ENCODE measurements at places on chromosomes 2 and 18.

- DNase-seq = no peak
These were observed 40.6 kb upstream of the ACYP2 start for GRCh38 chr2:54074606-54075341.

DNA sequence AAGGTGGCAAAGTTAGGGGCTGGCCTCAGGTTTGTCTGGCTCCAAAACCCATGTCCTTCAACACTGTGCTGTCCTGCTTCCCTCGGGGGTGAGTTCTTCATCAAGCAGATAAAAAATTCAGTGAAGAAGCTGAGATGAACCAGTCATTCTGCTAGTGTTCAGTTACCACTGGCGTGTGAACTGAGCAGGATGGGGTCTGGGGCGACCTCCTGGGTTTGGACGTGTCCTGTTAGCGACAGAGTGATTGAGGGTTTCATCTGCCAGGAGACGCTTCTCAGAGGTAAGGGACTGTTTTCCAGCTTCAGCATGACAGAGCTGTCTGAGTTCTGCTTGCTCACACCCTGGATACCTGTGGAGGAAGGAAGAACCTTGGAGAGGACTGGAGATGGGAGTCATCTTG, 14.6 kb downstream of the CEP68 start:
- DNase-seq = no peak

DNA sequence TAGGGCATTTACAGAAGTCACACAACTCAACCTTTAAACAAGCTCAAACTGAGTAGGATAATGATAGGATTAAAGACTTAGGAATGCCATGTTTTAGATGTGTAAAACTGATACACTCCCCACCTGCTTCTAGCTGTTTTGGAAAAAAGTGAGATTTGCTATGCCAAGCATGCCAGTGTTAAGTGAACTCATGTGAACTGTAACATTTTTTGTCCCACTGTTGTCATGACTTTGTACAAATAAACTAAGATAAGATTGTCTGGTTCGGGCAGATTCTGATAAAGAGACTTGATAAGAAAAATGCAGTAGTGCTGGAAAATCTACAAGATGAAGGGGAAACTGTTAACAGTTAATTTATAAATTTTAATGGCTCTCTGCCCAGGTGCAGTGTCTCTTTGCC, 66.5 kb downstream of the GLS start:
- no peak for DNase-seq

- no peak for DNase-seq
These were observed 4.1 kb downstream of the ZEB2 start for GRCh38 chr2:144515696-144516410.

DNA sequence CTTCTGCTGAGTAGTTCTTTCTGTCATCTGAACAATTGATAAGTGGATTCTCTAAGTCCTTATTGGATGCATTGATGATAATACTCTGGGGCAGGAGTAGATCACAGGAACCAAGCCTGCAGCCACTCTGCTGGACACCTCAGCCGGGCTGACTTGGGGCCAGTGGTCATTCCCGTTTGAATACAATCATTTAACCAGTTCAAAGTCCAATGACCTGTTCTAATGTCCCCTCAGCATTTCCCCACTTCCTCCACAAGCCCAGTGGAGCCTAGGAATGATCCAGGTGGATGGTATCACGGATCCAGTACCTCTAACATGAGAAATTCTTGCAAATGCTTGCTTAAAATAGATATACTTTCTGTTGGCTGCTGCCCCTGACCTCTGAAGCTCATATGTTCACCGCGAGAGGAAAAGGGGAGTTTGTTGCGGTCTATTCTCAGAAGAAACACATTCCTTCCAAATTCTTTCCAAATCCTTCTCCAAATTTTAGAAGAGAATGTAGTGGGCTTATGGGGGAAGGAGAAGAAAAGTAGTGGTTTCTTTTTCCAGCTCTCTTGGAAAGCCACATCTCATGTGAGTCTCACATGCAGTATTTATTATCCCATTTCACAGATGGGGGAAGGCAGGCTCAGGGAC, 170.9 kb downstream of the INHBB start:
- DNase-seq = no peak

DNA sequence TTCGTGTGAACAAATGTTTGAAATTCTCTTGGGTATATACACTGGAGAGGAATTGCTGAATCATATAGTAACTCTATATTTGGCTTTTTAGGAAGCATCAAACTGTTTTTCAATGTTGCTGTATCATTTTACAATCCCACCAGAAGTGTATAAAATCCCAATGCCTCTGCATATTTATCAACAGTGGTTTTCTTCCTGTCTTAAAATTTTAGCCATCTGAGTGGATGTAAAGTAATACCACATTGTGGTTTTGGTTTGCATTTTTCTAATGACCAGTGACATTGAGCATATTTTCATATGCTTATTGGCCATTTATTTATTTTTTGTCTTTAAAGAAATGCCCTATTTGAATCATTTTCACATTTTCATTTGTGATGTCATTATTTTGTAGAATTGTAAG, 22.8 kb upstream of the LRP1B start:
- DNase-seq = no peak

DNA sequence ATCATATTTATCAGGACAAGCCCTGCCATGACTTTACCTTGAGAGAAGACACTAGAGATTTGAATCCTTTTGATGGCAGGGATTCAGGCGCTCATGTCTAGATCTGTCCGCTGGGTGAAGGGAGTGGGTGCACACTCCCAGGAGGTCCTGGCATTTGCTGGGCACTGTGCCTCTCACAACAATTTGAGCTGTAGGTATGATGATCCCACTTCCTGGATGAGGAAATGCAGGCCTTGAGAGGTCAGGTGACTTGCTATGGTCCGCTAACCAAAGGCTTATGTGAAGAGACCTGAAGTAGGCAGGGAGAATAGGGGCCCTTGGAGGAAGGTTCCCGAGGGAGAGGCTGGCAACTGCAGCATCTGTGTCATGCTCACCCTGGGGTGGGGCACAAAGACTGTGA, 206.1 kb downstream of the HAUS1 start:
- DNase-seq = no peak

- DNase-seq = no peak
These were observed 281.8 kb downstream of the GULP1 start for GRCh38 chr2:188573453-188573852.

DNA sequence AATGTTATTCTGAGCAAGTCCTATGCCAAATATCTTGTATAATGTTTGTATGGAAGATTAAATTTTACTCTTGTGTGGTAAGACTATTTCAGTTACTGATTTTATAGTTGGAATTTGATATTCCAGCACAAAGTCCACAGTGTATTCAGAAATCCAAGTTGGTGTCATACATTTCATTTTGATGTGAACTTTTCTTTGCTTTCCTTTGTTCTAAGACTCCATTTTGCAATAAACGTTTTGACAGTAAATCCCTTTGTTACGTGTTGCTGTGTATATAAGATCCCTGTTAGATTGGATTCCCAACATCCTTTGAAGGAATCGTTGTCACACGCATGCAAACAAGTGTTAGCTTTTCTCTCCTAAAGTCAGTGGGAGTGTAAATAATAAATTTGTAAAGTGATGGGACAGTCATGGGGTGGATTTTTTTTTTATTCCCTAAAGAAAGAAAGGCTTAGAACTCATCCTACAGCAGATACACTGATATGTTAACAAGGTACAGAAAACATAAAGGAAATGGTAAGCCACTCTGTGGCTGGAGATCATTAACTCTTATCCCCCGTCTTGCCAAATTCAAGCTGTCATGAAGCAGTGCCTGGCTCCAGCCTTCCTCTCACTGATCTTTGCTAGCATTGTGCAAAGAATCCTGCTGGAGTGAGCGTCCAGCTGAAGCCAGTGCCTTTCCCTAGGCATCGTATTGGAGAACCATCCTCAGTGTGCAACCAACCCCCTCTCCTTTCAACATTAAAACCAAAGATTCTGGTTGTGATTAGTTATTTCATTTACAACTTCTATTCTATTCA, 127.6 kb upstream of the CDCA7 start:
- no peak for DNase-seq

GRCh38 chr2:3404349-3404894, 24.9 kb downstream of the TRAPPC12 start:
- DNase-seq = no peak

DNA sequence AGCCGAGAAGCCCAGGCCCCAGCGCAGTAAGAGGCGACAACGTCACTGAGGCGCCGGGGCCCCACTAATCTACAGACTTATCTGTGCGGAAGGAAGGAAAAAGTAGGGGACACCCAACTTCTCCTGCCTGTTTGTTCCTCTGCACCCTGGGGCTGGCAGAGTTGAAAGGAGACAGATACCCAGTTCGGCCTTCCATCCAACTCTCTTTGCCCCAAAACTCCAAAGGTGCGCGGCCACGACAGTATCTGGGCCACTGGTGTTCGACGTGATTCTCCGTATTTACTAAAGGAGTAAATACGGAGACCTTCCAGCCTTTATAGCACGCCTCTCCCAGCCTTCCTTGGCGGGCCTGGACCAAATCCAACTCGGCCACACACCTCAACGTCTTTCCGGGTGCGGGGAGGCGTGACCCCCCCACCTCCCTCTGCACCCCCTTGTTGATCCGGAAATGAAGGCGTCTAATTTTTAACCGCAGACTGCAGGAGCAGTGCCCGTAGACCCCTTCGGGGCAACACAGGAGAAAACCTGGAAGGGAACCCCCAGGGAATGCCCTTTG, 1.6 kb downstream of the SMAD7 start:
- DNase-seq = no peak

- no peak for DNase-seq
These were observed 156.2 kb upstream of the DSEL start for GRCh38 chr18:67672716-67673115.

DNA sequence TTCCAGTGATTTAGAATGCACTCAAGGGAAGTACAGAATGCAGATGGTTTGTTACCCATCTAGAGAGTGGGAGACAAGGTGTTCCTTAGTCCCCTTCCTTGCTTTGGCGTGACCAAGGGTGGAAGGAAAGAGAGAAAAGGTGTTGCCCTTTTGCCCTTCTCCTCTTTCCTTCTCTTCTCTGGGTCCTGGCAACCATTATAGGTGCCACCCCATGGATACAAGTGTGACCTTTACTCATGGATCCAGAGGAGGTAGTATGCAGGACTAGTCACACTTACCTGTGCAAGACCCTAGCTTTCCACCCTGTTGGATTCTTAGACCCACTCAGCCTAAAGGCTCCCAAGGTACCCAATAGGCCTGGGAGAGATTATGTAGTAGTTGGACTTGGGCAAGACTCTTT, 11.6 kb upstream of the RBFA start:
- no peak for DNase-seq

DNA sequence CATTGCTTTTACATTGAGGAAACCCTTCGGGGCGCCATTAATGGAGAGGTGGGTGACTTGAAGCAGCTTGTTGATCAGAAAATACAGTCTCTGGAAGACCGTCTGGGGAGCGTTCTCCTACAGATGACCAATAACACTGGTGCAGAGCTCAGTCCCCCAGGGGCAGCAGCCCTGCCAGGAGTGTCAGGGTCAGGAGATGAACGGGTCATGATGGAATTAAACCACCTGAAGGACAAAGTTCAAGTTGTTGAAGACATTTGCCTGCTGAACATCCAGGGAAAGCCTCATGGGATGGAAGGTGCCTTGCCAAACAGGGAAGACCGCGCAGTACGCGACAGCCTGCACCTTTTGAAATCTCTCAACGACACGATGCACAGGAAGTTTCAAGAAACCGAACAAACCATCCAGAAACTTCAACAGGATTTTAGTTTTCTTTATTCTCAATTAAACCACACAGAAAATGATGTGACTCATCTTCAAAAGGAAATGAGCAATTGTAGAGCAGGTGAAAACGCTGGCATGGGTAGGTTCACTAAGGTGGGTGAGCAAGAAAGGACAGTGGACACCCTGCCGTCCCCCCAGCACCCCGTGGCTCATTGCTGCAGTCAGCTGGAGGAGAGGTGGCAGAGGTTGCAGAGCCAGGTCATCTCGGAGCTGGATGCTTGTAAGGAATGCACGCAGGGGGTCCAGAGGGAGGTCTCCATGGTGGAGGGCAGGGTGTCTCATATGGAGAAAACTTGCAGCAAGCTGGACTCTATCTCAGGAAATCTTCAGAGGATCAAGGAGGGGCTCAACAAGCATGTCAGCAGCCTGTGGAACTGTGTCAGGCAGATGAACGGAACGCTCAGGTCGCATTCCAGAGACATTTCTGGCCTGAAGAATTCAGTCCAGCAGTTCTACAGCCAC, 45.0 kb downstream of the EMILIN2 start:
- no peak for DNase-seq

DNA sequence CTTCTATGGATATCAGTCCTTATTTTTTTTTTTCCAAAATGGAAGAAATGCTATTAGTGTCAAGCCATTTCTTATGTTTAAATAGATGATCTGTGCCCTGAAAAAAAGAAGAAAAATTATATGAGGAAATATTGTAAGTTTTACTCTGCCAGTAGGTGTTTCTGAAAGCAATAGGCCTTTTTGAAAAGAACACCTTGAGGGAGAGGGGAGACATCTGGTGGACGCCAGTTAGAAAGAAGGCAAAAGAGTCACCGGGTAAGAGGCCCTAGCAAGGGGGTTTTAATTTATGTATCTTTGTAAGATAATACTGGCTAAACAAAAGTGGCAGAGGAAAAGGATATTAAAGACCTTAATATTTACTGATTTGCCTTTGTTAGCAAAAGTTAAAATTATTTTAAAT, 56.1 kb downstream of the DYNAP start:
- DNase-seq = no peak

- DNase-seq = no peak
These were observed 626.7 kb upstream of the SALL3 start for GRCh38 chr18:78352910-78353309.

DNA sequence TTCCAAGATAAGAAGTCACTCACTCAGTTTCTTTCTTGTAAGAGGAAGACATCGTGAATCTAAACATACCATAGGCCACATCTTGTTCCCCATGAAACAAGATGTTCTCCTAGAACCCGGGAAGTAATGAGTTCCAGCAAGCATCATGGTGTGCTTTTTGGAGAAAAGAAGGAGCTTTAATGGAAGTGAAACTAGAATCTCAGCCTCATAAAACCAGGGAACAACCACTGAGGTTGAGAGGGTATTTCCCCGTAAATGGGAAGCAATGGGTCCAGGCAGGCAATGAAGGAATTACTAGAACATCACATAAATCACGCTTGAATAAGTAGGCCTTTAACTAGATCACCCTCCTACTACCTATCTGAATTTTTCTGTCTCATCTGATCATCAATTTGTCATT, 40.3 kb downstream of the PSTPIP2 start:
- no peak for DNase-seq

DNA sequence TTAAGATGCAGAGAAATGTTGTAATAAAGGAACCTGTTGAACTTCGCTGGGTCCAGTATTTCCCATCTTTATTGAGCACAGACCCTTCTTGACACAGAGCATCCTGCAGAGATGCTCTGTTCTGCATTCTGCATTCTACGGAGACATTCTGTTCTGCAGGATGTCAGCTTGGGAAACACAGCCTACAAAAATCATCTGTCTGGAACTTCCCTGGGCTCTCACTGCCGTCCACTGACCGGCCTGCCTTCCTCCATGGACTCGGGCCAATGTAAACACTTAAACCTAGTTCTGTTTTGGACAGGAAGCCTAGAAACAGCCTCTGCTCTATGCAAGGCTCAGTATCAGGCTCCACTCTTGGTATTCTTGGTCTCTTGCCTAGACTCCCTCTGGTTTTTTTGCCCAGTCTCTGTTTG, 90.0 kb upstream of the PPP1CB start:
- no peak for DNase-seq

Measured in HS-5 (cell line).